ENCODE measurements at places on chromosomes 11 and 22.

DNA sequence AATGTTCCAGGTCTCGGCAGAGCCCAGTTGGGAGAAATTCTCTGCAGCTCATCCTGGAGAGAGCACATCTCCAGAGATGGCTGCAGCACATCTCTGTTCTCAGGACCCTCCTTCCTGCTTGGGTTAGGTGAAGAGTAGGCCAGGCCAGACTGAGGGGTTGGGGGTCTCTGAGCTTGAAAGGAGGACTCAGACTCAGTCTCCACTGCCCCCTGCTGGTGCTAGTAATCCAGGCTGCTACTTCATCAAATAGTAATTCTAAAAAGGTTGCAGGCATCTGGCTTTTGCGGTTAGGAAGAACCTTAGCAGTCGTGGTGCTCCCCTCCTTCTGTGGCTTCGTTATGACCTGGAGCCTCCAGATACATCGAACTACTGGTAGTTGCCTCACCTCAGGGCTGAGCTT lies 9.7 kb downstream of the TUB start:
- no peak for DNase-seq

DNA sequence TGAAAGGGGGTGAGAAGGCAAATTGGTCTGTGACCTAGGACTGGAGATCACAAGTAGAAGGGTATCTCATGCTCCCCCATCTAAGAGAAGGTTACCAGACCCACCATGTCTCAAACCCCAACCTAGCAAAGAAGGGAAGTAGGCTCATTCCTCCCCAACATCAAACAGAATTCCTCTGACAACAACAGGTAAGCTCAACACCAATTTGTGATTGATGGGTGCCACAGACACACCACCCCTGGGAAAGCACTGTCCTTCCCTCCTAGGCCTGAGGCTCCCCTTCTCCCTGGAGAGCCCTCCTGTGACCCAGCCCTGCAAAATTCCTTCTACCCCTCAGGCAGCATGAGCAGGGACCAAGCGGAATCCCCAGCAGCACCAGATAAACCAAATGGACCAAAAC lies 154.3 kb downstream of the BUD13 start:
- DNase-seq = no peak

- no peak for DNase-seq
Observed at GRCh38 chr11:14519597-14519916, 629 bp downstream of the PSMA1 start.

DNA sequence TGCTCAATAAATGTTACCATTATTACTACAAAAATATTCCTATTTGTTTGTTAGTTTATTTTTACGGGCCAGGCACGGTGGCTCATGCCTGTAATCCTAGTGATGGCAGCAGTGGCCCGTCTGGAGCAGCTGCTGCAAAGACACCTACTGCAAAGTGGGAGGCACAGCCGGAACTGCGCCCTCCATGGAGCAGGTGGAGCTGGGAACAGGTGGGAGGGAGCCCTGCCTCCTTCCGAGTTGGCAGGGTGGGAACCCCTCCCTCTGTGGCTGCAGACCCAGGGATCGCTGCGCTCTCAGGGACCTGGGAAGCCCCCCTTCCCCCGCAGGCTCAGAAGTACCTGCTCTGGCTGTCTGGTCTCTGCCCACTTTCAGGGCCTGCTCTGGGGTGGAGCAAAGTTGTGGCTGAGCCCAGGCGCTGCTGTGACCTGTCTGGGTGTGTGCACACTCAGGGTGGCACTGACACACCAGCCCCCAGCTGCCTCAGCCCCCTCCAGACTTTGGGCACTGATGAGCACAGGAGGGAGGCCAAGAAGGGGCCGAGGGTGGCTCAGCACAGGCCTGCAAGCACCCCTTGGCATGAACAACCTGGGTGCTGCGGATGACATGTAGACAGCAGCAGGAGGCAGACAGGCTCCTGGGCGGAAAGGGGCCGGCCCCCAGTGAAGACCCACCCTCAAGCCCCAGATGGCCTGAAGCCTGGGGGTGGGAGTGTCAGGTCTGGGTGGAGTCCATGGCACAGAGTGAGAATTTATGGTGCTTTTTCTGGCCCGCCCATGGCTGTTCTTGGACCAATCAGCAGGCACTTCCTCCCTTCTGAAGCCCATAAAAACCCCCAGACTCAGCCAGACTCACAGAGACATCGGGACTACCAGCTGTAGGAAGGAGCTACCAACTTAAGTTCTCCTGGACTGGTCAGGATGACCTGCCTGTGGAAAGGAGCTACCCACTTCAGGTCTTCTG lies 103.7 kb upstream of the CLMP start:
- no peak for DNase-seq

- peak; percentile 52 for DNase-seq
Observed at GRCh38 chr11:1497600-1497999, 11.0 kb upstream of the MOB2 start.
